Activated T-cell treated with anti-CD3 and anti-CD28 coated beads, Interleukin-2, amount 50 U/mL, for 72 hours (primary cell): ENCODE measurements at places on chromosomes 5 and 9. TPM values are rescaled to one million over a fixed set of nuclear protein-coding genes. Genes with fewer than 3 reads are reported as not detected.
A peak's percentile ranks its signal among the peaks of the same experiment; 100 is the strongest.

KIAA1958 gene
- total RNA-seq: 11.2 TPM

FOXD4L5 gene
- total RNA-seq: 0.25 TPM

GRCh38 chr9:101791938-101792337 is 53.5 kb upstream of the GRIN3A start:
- DNase-seq: peak; percentile 5

- DNase-seq: no peak
Measured at GRCh38 chr9:25691786-25692185, 13.5 kb upstream of the TUSC1 start.

GRCh38 chr5:151773951-151774350 is 2.2 kb downstream of the G3BP1 start:
- no peak for DNase-seq

CSF1R gene
- 1.8 TPM for total RNA-seq

GRCh38 chr9:5205071-5205470 is 19.6 kb upstream of the INSL6 start:
- DNase-seq: no peak

GRCh38 chr9:27441741-27442070 is 82.4 kb upstream of the IFNK start:
- DNase-seq: no peak

DNA sequence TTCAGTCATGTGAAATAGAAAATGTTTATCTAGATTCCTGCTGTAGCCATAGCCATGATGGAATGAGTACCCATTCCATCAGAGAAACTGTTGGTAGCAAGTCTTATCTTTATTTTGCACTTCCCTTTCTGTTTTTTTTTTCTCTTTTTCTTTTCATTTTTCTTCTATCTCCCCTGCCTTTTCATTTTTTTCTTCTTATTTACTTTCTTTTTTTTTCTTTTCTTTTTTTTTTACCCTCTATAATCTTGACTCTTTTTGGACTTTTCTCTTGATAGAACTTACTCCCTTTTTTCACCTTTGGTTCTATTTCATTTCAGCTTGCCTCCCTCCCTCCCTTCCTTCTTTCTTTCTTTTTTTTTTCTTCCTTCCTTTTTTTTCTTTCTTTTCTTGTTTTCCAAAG is 15.4 kb downstream of the SLC25A46 start:
- DNase-seq: no peak

DNA sequence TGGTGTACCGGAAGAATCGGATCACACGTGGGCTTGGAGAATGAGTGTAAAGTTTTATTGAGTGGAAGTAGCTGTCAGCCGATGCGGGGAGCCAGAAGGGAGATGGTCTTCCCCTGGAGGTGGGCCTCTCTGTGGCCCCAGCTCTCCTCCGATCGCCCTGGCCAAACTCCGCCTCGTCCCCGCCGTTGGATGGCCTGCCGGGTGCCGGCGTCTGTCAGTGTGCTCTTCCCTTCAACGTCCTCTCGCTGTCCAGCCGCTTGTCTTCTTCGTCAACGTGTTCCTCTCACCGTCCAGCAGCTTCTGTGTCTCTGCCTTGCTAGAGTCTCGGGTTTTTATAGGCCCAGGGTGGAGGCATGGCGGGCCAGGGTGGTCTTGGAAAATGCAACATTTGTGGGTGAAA is 27.6 kb upstream of the TMEM215 start:
- no peak for DNase-seq

PSMD5 gene
- 48.6 TPM for total RNA-seq

GRCh38 chr5:153079396-153079795 is 411.1 kb upstream of the GRIA1 start:
- no peak for DNase-seq

DNA sequence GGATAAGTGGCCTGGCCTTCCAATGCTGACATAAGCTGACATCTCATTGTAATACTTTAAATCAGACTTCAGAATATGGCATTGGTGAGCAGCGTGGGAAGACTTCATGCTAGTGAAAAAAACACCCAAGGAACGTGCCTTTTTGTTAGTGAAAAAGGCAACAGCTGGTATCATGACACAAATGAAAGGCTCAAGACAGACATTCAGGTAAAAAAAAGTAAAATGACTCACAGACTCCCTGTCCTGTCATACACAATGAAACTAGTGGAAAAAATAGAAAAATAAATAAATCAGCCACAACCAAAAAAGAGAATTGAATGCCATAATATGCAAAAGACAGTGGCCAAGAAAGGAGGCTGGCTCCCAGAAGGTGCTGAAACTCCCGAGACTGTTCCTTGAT is 24.4 kb upstream of the PPP1R2B start:
- DNase-seq: no peak

GRCh38 chr5:1253456-1254105 is 28.4 kb downstream of the SLC6A18 start:
- no peak for DNase-seq
